ENCODE measurements at places on chromosomes 6 and 20.

GRCh38 chr6:34073540-34073939 is 72.3 kb downstream of the GRM4 start:
- DNase-seq, result no peak

- DNase-seq, result no peak
Measured at GRCh38 chr6:99604166-99605073, 2.2 kb upstream of the PRDM13 start.

DNA sequence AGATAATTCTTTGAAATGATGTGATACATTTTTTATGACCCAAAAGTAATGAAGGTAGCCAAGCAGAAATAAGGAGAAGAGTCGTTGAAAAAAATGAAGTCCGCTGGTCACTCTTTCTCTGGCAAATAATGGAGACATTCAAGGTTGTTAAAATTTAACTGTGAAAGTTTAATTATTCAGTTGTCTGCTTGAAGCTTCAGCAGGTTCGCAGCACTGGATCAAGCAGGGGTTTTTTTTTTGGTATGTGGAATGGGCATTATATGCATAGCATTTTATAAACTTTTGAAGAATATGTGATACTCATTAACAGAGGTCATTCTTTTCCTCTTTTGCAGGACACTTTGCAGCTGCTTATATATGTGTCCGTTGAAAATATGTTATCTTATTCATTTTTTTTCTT is 21.6 kb upstream of the FUT9 start:
- DNase-seq, result no peak

DNA sequence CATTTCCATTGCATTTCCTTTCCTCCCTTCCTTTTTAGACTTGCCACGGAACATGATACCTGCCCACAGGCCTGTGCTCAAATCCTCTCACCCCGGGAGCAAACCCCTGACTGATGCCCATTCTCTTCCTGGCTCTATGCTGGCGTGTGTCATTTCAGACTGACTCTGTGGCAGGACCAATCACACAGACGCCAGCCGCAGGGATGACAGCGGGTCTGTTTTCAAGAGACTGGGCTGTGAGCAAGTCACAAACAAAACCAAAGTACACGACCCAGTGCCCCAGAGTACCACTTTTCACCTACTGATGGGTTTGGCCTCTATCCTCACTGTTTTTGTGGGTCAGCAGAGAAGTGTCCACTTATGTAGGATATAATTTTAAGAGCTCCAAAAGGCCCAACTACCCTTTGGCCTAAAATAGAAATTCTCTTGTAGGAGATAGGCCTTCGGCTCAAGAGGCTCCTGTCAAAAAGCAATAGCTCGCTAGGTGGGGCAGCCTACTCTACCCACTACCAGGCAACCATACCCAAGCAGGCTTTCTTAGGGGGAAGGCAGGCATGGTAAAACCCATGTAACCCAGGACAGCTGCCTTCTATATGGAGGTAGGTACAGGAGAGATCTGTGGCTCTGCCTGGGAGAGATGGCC is 215.7 kb downstream of the CDC5L start:
- DNase-seq, result no peak

- DNase-seq, result no peak
Measured at GRCh38 chr6:96257751-96258150, 242.0 kb downstream of the FUT9 start.

Measured in germinal center (tissue), 1 donor.